ENCODE measurements at places on chromosomes 4 and X. TPM values are rescaled to one million over a fixed set of nuclear protein-coding genes. Genes with fewer than 3 reads are reported as not detected.

Gene ZFP42
- not detected for total RNA-seq

Gene ADAM29
- total RNA-seq: not detected

Gene PKD2
- 21.4 TPM for total RNA-seq

Gene OTUD6A
- not detected for total RNA-seq

Gene OPRPN
- not detected for total RNA-seq

Gene RIBC1
- total RNA-seq: 0.94 TPM

Gene BOD1L1
- total RNA-seq: 17.4 TPM

Gene ABCB7
- total RNA-seq: 14.2 TPM

Gene POU4F2
- total RNA-seq: not detected

Gene ADH4
- not detected for total RNA-seq

Gene ASB9
- total RNA-seq: 20.8 TPM

Gene PRSS48
- not detected for total RNA-seq

Gene GLRA3
- not detected for total RNA-seq

Gene CXCL9
- not detected for total RNA-seq

Gene FRMD7
- total RNA-seq: not detected
